Activated naive CD8-positive, alpha-beta T cell treated with anti-CD3 and anti-CD28 coated beads, Interleukin-2, amount 50 U/mL, for 24 hours (primary cell): ENCODE measurements at places on chromosomes 7 and 10.

- DNase-seq, result no peak
Observed at GRCh38 chr10:122421742-122422141, 32.7 kb upstream of the ARMS2 start.

GRCh38 chr10:34280599-34281374, 534.3 kb downstream of the PARD3 start:
- DNase-seq, result no peak

GRCh38 chr7:21942955-21943354, 2.7 kb downstream of the CDCA7L start:
- no peak for DNase-seq

DNA sequence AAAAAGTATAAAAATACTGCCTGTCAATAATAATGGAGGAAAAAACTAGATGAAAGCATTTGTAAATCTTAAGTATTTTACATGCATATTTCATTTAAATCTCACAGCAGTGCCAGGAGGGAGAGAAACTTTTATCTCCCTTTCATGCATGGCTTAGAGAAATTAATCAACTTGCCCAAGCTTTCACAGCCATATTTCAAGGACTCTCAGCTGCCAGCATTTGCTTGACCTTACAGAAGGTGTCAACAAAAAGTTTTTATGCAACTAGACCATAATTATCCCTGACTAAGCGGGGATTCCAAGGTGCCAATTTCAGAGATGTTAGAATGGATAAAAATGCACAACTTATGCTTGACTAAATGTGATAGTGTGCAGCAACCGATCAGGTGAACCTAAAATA, 125.4 kb downstream of the ZFAND4 start:
- DNase-seq, result no peak

DNA sequence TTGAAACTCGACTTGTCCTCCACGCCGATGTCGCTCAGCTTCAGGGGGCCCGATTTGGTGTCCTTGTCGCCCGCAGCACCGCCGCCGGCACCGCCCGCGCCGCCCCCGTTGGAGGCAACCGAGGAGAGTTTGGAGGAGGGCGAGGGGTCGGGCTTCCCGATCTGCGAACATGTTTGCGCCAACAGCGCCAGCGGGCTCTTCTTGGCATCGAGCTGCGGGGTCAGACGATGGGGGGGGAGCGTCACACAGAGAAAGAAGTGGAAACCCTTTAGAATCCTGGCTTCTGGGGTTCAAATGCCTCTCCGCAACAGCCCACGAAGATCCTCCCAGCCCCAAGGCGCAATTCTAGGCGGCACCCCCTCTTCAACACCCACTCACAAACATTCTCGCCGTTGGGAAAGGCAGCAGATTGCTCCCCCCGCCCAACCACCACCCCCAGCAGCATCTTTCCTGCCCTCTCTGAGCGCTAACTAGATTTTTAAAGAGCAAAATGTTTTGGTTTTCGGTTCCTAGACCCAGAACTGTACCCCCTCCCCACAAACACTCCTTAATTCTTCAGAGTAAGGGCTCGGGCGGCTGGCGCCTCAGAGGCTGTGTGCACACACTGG, 1.3 kb downstream of the ZNF503 start:
- no peak for DNase-seq
